ENCODE measurements at places on chromosomes 6 and 20. TPM values are rescaled to one million over a fixed set of nuclear protein-coding genes. Genes with fewer than 3 reads are reported as not detected.

- no peak for DNase-seq
Measured at GRCh38 chr20:34377072-34377847, 14.2 kb downstream of the ITCH start.

DNA sequence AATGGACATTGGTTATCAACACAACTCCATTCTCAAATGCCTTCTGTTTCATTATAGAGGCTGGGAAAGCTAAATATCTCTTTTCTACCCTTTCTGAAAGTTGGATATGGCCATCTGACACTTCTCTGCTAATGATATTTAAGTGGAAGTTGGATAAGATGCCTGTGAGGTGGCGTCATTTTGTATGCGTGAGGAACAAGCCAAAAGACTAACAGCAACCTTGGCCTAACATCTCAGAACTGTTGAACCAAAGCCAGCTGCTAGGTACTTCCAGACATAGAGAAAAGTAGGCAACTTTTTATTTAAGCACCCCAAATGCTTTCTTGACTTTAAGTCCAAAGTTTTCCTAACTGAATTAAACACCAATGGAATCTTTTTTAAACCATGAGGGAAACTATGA, 708.4 kb downstream of the CD109 start:
- peak; percentile 14 for DNase-seq

GRCh38 chr6:26195376-26195923, 108.2 kb downstream of the HFE start:
- peak; percentile 96 for DNase-seq

DNA sequence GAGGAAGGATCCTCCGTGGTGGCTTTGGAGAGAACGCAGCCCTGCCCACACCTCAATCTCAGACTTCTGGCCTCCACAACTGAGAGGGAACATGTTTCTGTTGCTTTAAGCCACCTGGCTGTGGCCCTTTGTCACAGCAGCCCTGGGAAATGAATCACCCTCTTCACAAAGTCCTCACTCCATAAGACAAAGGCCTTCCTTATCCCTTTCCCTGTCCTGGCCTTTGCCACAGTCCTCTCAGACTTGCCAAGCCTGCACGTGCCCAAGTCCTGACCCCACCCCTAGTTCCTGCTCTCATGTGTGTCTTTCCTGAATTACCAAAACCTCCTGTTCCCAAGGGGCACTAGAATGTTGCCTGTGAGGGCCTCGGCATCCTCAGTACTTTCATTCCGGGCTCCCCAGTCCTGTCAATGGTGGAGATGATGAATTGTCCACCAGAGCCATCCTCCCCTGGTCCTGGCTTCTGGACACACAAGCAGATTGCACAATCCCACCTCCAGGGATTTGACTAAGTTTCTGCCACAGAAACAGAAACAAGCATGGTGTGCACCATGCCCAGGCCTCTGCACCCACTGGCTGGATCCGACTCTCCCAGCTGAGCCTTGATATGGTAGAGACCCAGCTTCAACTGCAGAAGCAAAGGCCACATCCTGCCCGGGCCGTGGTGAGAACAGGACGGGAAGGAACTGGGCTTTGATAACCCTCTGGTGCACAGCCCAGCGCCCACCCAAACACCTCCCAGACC, 232.6 kb upstream of the PDE10A start:
- DNase-seq = no peak

DNA sequence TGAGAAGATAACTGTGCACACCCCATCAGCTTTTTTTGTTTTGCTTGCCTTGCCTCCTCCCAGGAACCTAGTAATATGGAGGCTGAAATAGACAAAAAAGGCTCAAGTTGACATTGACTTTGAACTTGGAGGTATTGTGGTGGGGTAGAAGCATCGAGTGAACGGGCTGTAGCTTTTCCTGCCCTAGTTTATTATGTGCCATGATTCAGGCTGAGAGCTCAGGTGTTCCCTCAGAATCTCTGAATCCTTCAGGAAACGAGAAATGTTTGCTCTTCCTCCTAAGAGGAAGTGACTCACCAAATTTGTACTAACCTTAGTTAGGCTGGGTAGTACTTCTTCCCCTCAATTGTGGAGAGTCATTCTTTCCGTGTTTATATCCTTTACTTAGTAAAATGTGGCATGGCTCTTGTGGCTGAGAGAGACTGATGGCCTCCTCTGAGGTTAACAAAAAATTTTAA, 98.8 kb downstream of the SASH1 start:
- peak; percentile 65 for DNase-seq

GRCh38 chr20:35845561-35845960, 73.7 kb downstream of the PHF20 start:
- peak; percentile 52 for DNase-seq

DNA sequence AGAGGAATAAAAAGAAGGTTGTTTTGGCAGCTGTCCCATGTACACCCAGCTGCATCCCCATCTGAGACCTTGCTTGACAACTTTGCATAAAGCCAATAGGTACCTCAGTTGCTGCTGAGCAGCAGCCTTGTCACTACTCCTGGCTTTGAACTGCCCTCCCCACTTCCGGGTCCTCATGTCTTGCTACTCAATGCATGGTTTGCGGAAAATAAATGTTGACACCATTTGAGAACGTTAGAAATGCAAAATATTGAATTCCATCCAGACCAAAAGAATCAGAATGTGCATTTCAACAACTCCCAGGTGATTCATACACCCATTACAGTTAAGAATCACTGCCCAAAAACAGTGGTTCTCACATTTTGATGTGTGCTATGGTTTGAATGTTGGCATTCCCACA, 32.9 kb downstream of the GPX5 start:
- no peak for DNase-seq

GRCh38 chr6:1496836-1497760, 107.7 kb downstream of the FOXF2 start:
- DNase-seq = no peak

Gene CALHM6
- 0.18 TPM for polyA plus RNA-seq

Gene TNF
- not detected for polyA plus RNA-seq

Gene EMILIN3
- 0.06 TPM for polyA plus RNA-seq
